Natural killer cell treated with Interleukin-12 subunit alpha and Interleukin-12 subunit beta and Interleukin-15 and Interleukin-18, amount 100 ng/mL, for 72 hours (primary cell): ENCODE measurements at places on chromosomes 11 and 22.
A peak's percentile ranks its signal among the peaks of the same experiment; 100 is the strongest.

DNA sequence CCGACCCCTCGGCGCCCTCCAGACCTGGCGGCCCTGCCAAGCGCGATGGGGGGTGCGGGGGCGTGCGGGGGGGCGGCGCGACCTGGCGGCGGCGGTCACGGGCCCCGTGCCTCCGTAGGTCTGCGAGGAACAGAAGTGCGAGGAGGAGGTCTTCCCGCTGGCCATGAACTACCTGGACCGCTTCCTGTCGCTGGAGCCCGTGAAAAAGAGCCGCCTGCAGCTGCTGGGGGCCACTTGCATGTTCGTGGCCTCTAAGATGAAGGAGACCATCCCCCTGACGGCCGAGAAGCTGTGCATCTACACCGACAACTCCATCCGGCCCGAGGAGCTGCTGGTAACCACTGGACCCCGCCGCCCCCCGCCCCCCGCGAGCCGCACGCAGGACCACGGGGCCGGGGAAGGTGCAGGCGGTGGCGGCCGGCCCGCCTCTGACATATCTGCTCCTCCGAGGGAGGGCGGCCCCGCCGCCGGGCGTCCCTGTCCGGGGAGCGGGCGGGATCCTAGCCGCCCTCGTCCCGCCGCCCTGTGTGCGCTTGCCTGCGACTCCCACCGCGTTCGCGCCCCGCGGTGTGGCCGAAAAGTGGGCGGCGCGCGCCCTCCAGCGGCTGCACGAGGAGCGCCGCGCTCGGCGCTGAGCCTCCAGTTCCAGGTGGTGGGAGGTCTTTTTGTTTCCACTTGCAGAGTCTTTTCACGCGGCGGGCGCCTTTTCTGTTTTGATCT lies 2.1 kb downstream of the CCND1 start:
- DNase-seq, result peak; percentile 73

DNA sequence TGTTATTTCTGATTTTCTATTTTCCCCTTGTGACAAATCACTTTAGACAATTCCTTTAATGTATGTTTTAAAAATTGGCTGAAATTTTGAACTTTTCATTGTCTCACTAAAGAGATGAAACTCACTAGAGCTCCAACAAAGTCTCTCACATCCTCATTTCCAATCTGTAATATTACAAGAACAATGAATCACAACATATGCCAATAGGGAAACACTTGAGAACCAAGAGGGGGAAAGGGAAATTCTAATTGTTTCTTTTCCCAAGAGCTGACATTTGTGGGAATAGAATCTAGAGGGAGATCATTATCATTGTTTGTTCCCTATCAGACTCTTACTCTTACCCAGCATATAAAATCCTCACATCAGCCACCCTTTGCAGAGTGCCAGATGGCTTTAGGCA lies 28.2 kb downstream of the OR10D3 start:
- DNase-seq, result no peak

DNA sequence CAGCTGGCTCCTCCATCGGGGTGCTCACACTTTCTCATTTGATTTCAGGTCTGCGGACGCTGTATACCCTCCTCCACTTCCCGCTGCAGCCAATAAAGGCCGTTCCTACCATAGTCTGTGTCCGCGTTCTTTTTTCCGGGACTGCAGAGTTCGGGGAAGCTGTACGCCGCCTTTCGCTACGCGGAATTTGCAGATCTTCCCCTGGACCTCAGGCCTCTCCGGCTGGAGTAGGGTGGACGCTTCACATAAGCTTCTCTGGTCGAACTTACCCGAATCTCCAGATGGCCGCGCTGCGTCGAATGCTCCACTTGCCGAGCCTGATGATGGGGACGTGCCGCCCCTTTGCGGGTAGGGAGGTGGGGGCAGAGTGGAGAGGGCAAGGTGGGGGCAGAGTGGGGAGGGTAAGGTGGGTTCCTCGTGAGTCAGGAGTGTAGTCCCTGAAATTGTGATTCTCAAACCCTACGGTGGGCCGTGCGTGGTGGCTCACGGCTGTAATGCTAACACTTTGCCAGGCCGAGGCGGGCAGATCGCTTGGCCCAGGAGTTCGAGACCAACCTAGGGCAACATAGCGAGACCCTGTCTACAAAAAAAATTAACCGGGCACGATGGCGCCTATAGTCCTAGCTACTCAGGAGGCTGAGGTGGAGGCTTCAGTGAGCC lies 617 bp downstream of the CSKMT start:
- no peak for DNase-seq

GRCh38 chr22:40452730-40453487 lies 82.5 kb downstream of the SGSM3 start:
- no peak for DNase-seq

DNA sequence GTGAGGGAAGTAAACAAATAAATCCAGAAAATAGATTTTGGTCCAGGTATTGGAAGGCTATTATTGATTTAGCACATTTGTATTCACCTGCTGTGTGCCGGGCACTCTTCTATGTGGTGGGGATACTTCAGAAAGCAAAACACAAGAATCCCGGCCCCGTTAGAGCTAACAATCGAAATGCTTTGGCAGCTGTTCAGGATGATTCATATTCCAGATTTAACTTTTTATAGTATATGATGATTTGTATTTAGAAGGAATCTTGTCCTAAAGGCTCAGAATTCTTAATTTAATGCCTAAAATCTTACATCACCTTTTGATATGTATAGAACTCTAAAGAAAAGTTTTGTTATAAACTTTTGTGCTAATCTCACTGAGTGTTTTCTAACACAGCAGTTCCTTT lies 28.0 kb downstream of the ZC3H12C start:
- DNase-seq, result no peak

DNA sequence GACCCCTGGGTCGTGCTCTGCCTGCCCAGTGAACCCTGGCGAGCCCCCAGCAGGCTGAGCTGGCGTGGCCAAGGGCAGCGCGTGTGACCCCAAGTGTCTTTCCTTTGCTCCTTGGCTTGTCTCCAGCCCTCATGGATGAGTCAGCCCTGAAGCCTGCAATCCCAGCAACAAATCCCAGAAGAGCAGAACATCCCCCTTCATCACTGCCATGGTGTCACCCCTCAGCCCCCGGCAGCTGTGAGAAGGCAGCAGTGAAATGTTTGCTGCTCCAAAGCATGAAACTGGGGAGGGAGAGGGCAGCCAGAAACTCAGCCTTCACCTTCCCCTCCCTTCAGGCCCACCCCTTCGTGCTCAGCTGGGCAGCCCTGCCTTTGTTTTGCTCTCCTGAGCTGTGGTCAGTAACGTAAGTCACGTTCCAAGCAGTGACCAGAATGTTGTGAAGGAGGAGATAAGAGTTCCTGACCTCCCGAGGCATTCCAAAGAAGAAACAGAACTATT lies 29.8 kb downstream of the ADAMTS15 start:
- DNase-seq, result no peak

DNA sequence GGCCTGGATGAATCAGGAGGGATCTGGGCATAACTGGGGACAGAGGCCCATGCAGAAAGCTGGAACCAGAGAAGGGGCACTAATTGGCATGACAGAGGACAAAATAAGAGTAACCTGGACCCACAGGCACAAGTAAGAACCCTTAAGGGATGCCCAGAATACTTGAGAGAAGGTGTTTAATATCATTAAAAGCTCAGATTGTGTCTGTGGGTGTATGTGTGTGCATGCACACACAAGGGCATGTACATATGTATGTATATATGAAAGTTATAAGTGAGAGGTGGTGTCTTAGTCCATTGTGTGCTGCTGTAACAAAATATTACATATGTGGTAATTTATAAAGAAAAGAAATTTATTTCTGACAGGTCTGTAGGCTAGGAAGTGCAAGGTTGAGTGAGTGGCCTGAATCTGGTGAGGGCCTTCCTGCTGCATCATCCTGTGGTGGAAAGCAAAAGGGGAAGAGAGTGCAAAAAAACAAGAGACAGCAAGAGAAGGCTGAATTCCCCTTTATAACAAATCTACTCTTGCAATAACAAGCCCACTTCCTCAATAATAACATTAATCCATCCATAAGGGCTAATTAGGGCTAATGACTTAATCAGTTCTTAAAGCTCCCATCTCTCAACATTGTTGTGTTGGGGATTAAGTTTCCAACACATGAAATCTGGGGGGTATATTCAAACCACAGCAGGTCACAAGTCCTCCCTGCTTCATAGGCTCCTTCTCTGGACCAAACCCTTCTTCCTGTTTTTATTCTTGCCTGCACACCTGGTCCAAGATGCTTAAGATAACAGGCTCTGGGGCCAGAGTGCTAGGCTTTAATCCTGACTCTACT lies 68.3 kb upstream of the POU2AF2 start:
- no peak for DNase-seq
